Activated naive CD8-positive, alpha-beta T cell treated with anti-CD3 and anti-CD28 coated beads for 36 hours (primary cell): ENCODE measurements at places on chromosomes 2 and 18.
A peak's percentile ranks its signal among the peaks of the same experiment; 100 is the strongest.

DNA sequence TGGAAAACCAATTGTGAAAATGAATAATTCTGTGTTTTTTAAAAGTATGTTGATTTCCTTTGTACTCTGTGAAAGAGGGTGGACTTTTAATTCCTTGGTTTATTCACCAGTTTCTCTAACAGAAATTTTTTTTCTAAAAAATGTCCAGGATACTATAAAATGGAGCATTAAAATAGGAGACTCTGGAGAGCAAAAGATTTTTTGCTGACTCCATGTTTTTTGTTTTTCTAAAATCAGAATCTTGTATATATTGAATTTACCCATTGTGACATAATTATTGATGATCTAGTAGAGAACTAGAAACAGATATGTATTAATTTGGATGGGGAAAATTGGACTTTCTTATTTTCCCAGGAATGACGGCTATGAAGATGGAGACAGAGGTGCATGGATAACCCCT lies 23.2 kb upstream of the EFEMP1 start:
- no peak for DNase-seq

- DNase-seq: no peak
Observed at GRCh38 chr2:99484205-99484604, 5.6 kb downstream of the REV1 start.

DNA sequence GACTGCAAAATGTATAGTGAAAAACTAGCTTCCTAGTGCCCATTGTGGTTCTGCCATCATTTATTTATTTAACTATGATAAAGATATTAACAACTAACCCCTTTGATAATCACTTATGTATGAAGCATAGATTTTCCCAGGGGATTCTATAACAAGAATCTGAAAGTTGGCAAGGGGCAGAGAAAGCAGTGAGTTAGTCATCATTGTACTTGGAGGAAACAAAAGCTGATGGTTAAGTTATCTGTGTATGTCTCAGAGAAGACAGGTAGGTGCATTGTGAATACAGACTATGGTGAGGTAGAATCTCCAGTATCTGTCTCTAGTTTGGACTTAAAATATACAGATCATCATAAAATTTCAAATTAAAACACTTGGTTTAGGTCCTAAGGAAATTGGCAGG lies 2159.1 kb upstream of the CELF4 start:
- DNase-seq: no peak

GRCh38 chr2:16943279-16943958 lies 277.8 kb upstream of the CYRIA start:
- no peak for DNase-seq

DNA sequence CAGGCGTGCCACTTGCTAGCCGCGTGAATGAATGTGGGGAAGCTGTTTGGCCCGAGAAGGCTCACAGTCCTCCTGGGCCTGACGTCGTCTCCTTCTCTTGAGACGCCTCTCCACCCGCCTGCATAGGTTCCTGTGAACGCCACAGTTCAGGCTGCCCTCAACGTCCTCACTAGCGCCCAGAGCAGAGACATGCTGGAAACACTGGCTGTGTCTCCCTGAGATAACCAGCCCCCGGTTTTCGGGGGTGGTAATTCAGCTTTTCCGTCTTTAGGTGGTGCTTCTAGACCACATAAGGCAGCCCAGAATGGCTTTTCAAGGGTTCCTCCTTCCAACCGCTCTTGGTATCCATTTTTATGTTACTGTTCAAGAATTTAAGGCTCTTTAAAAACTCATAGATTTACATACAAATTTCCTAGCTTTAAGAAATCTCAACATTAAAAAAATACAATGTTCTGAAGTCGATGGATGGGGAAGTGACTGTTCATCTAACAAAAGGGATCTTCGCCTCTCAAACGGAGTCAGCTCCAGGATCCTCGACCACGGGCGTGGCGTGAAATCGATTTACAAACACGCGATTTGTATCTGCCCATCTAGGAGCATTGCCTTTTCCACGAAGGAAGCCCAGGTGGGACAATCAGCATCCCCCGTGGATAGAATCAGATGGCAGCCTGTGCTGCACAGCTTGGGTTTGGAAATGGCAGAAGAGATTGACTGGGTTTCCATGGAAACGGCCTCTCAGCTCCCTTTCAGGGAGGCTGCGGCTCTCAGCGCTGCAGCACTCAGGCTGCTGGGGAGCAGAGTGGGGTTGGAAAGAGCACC lies 110.6 kb upstream of the PXDN start:
- DNase-seq: peak; percentile 16

GRCh38 chr18:4433717-4434116 lies 21.4 kb downstream of the DLGAP1 start:
- no peak for DNase-seq

GRCh38 chr2:16661526-16661925 lies 4.1 kb downstream of the CYRIA start:
- DNase-seq: no peak

DNA sequence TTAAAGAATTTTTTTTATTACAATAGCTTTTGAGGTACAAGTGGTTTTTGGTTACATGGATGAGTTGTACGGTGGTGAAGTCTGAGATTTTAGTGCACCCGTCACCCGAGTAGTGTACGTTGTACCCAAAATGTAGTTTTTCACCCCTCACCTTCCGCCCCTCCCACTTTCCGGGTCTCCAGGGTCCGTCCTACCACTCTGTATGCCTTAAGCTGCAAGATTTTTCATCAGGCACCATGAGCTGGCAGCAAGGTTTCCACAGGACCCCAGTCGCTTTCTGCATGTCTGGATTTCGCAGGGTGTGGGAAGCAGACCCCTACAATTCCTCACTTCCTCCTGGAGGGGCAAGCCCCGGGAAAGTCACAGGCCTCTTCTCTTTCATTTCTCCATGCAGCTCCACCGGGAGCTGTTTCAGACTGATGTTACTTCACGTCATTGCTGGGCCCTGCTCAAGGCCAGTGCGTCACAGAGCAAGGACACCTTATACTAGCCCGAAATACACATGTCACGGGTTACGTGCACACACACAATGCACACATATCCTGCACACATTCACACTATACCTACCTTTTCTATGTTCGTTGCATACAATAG lies 179.1 kb downstream of the ZFP36L2 start:
- DNase-seq: no peak

- DNase-seq: no peak
Observed at GRCh38 chr18:525036-525797, 24.7 kb upstream of the COLEC12 start.

GRCh38 chr18:57585421-57585820 lies 1.1 kb downstream of the FECH start:
- DNase-seq: no peak

- no peak for DNase-seq
Observed at GRCh38 chr2:167942366-167943081, 304.9 kb downstream of the STK39 start.

DNA sequence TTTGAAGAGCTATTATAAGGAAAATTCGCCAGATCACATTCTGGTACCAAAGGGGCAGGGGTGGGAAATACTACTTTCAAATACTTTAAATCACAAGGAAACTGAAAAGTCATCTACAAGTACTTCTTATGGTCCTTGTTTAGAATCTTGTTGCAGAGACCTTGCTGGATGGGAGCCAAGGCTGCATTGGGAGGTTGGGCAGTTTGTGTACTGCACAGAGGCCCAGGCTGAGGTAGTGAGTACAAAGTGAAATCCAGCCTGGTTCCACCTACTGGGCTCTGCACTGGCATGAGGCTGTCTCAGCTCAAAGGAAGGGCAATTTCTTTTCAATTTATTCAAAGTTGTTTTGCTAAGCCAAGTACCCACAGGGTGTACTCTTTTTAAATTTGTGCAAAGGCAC lies 140.3 kb upstream of the DLX2 start:
- no peak for DNase-seq

DNA sequence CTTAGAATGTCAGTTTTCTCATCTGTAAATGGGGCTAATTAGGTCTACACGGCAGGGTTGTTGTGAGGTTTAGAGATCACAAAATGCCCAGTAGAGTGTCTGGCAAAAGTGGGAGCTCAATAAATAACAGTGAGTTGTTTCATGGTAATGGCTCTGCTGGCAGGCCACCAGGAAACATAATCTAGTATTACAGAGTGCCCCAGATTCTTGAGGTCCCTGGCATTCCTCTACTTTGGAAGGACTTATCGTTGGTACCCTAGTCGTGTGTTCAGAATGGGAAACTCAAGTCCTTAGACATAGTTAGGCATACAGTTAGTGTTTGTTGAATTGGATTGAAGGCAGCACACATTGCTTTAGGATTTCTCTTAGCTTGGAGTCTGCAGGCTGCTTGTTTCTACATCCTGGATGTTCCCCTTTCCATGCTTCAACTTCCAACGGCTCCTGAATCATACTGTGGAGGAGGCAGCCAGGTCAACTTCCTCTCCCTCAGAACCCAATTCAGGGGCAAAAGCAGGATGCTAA lies 161.5 kb upstream of the FOSL2 start:
- no peak for DNase-seq

- DNase-seq: no peak
Observed at GRCh38 chr2:152585830-152586484, 131.3 kb downstream of the PRPF40A start.

DNA sequence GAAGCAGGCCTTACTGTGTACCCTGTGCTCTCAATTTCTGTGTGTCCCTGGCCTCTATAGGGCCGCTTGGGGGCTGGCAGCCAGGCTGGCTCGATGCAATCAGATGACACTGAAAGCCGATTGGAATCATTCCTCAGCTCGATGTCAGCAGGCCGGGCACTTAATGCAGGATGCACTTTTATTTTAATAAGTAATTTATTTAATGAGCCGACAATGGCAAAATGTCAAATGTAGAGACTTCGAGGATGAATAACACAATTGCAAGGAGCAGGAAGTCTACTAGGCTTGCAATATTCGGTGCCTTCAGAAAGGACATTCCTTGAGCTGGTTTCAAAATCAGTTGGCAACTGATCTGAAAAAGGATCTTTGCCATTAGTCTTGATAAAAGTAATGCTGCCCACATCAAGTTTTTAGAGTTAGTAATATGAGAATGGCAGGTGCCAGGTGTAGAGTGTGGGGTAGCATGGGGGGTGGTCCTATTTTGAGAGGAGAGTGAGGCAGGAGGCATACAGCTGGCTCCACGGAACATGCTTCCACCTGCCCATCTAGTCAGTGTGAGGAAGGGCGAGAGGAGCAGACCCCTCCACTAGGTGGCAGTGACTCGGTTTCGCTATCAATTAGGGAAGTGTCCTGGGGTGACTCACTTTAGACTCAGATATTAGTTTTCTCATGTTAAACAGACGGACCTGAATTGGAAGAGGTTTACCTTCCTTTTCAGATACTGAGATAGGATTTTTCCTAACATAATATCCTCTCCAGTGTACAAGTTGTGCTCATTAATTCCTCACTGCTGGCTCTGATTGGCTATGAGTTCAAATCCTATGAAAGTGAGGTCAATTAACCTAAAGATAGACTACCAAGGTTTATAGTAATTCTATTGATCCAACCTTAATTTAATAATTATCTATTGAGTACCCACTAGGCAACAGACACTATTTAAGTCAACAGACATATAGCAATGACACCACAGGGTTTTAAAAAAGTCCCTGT lies 80.9 kb downstream of the NABP1 start:
- DNase-seq: peak; percentile 54

GRCh38 chr2:5287558-5288334 lies 404.4 kb upstream of the SOX11 start:
- DNase-seq: no peak

DNA sequence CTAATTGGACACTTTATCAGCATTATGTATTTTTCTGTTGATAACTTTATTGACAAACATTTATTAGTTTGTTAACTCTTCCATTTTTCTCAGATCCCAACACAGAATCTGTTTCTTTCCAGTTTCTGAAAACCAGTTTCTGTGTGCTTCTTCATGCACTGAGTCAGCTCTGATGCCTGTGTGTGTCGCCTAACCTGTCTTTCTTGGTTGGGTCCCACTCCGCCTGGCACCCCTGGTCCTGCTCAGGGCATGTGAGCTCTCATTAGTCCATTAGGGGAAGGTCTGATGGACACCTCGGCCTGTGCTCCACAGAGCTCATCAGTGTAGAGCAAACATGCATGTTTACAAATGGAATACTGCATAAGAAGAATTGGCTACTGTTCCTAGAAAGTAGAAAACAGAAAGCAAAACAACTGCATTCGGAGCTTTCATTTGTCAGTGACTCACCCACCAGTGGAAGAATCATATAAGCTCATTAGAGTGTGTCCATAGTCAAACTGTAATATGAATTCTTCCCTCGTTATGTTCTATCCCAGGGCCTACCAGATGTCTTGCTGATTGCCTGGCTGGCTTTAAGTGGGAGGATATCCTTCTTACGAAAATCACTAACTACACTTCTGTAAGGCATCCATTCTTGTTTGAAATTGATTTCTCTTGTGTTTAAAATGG lies 137.7 kb downstream of the SNTG2 start:
- no peak for DNase-seq

DNA sequence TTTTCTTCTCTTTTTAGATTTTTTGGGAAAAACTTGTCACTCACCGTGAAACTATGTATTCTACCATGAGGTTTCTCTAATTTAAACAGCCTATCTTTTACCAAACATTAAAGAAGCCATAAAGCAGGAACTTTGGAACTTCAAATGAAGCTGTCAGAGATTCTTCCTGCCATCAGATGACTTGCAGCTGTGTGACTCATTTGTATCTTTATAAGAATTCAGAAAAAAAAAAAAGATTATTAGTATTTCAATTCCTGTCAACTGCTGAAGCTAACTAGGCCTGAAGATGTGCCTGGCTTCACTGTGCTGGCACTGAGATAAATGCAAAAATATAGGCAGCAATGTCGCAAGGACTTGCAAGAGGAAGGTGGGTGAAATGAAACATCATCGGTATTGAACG lies 1399.1 kb upstream of the PIK3C3 start:
- DNase-seq: no peak

- no peak for DNase-seq
Observed at GRCh38 chr2:33236482-33237385, 239.7 kb upstream of the RASGRP3 start.

DNA sequence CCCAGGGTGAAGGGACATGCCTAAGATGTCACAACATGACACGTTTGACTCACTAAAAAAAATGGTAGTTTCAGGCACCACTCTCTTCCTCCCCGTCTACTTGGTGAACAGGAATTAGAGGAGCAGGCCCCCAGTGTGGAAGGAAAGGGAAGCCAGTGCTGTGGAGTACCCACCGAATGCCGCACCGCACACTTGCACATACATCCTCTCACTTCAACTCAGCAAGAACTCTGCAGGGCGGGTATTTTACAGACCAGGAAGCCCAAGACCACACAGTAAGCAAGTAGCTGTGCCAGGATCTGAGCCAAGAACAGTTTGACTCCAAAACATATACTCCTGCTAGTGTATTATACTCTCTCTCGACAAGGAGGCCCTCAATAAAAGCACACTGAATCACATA lies 69.8 kb downstream of the BCL2 start:
- no peak for DNase-seq

GRCh38 chr2:181197140-181197760 lies 216.8 kb downstream of the UBE2E3 start:
- no peak for DNase-seq

GRCh38 chr2:216617159-216617815 lies 15.9 kb upstream of the IGFBP2 start:
- no peak for DNase-seq
